Right ventricle myocardium superior (tissue), 1 donor: ENCODE measurements at places on chromosomes 1 and 21. TPM values are rescaled to one million over a fixed set of nuclear protein-coding genes. Genes with fewer than 3 reads are reported as not detected.

DNA sequence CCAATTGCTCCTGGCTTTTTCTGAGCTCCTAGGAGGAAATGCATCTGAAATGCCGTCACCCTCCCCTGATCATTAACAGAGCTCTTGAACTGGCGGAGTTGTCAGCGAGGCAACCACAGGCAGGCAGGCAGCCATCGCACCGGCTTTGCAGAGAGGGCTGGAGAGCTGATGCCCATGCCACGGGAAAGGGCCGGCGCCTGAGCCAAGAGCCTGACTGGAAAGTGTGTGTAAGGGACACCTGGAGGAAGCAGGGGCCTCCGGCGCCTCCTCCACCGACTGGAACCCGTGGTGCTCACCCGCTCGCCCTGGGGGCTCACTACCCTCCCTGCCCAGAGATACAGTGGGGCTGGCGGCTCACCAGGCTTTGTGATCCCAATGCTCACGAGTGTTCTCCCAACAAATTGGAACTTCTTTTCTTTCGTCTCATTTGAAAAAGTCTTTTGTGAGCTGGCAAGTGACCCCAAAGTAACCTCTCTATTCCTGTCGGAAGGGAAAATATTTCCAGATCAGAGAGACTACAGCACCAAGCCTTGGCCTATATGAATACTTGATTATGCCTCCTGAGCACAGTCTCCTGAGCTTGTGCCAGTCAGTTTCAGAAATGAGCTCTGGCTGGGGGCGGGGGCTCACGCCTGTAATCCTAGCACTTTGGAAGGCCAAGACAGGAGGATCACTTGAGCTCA, 97.7 kb upstream of the SLC25A33 start:
- peak; percentile 80 for DNase-seq

- DNase-seq: no peak
Observed at GRCh38 chr1:112256411-112256810, 139.6 kb upstream of the CTTNBP2NL start.

DNA sequence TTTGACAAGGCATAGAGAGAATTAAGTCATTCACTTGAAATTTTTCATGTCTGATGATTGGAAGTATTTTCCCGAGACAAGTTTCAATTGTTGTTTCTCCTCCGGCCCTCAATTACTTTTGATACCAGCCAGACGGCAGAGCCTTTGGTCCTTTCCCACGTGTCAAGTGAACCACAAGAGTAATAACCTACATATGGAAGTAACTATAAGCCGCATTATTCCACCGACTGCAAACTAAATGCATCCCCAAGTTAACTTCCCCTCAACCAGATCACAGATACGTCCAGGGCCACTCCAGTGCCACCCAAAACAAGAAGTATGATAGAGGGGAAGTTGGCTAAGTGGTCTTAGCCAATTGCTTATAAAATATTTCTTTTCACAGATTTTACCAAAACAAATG, 20.2 kb downstream of the COLGALT2 start:
- DNase-seq: no peak

GRCh38 chr1:174956976-174957375, 42.8 kb upstream of the CACYBP start:
- DNase-seq: no peak

The KISS1 gene
- not detected for total RNA-seq

The LRRC7 gene
- 3.0 TPM for total RNA-seq
